CD4-positive, alpha-beta T cell (primary cell): ENCODE measurements at places on chromosomes 6 and 20. TPM values are rescaled to one million over a fixed set of nuclear protein-coding genes. Genes with fewer than 3 reads are reported as not detected.

The HS3ST5 gene
- total RNA-seq: not detected

The ZNF311 gene
- 0.31 TPM for total RNA-seq

The OR2H2 gene
- not detected for total RNA-seq

The IRAK1BP1 gene
- 0.98 TPM for total RNA-seq

The TRIM40 gene
- total RNA-seq: not detected
